ENCODE measurements at places on chromosomes 7 and 10.

GRCh38 chr10:119737039-119737663 is 11.3 kb downstream of the INPP5F start:
- DNase-seq = no peak

DNA sequence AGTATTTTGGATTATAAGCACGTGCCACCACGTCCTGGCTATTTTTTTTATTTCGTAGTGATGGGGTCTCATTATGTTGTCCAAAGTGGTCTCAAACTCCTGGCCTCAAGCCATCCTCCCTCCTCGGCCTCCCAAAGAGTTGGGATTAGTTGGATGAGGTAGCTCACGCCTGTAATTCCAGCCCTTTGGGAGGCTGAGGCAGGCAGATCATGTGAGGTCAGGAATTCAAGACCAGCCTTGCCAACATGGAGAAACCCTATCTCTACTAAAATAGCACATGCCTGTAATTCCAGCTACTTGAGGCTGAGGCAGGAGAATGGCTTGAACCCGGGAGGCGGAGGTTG is 21.8 kb upstream of the YWHAG start:
- DNase-seq = no peak

- DNase-seq = no peak
Observed at GRCh38 chr10:132537684-132538001, at the start of gene INPP5A. TSS of gene INPP5A (plus strand) at chr10:132537787. CDS start at chr10:132538097, 310 bp downstream.

DNA sequence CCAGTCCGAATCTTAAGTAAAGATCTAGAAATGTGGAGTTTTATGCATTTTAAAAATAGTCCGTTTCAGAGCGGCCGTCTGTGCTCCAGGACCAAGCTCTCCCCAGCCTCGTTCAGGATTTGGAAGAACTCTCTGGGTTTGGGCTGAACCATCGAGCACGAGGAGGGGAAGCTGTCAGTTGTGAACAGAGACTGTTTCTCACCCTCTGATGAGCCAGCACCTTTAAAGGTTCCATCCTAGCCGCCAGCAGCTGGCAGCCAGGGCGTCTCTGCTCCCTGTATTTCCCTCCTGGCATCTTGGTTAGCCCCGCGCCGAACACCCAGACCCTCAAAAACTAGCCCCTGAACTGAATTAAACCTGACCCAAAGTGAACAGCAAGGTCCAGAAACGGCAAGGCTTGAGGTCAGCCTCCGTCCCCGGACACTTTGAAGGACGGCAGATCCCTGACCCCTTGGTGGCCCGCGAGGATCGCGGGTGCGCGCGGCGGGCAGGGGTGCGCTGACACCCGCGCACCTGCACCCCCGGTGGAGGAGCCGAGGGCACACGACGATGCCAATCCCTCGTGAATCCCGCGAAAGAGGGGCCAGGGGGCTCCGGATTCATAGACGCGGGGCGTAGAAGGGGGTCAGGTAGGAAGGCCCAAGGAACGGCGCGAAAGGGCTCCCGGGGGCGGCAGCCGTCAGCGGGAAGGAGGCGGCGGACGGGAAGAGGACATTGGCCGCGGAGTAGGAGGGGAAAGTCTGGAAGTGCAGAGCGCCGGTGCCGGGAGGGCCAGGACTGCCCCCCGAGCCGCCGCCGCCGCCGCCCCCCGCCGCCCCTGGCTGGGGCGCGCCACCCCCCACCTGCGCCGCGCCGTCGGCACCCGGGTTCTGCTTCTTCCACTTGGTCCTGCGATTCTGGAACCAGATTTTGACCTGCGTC is 2.7 kb downstream of the NKX1-2 start:
- DNase-seq = no peak

DNA sequence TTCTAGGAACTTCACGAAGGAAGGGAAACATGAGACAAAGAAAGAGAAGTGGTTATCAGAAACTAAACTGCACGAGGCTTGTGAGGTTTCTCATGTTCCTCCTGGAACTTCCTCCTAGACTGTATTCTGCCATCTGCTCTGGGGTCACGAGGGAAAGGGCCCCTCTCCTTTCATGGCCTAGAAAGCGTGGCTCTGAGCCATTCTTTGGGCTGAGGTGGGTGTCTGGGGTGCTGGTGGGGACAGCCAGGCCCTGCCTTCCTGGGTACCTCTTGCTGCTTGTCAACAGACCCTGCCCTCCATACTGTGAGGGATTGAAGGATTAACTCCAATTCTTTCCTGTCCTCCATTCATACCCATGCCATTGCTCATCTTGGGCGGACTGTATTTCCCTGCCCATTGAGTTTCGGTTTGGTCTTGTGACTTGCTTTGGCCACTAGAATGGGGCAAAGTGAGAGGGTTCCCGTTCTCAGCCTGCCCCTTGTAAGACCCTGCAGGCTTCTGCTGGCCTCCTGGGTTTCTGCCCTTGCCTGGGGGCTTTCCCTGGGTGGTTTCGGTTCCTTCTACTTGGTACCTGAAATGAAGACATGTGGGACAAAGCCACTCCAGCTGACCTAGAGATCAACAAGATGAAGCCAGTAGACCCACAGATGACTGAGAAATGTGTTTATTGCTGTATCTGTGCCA is 14.9 kb upstream of the GIMAP8 start:
- no peak for DNase-seq

DNA sequence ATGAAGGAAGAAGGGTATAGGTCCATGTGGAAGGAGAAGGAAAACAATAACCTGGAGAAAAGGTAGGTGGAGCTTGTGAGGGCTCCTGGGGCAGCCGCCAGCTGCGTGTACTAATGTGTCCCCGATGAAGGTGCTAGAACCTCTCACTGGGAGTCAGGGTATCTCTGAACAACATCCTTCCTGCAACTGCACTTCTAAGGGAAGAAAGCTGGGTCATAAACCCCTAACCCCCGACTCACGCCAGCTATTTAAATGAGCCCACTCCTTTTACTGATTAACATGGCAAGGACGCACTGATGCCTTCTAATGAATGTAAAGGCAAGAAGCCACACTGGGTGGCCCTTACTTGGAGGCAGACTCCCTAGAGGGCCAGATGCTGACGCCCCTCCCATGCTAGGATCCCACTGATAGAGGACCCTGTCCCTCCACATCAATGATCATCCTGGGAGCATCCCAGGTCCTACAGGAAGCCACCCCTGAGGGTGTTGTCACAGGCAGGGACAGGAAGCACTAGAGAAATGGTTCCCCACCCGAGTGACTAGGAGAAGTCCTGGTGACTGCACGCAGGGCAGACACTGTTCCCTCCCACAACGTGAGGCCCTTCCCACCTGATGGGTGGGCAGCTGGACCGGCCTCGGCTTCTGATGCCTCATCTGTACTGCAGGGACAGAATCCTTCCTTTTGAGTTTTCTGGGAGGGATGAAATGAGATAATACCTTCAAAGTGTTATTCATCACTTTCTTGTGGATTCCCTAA is 20.4 kb downstream of the JCAD start:
- no peak for DNase-seq

- no peak for DNase-seq
Observed at GRCh38 chr10:54501929-54502328, 299.1 kb downstream of the PCDH15 start.

DNA sequence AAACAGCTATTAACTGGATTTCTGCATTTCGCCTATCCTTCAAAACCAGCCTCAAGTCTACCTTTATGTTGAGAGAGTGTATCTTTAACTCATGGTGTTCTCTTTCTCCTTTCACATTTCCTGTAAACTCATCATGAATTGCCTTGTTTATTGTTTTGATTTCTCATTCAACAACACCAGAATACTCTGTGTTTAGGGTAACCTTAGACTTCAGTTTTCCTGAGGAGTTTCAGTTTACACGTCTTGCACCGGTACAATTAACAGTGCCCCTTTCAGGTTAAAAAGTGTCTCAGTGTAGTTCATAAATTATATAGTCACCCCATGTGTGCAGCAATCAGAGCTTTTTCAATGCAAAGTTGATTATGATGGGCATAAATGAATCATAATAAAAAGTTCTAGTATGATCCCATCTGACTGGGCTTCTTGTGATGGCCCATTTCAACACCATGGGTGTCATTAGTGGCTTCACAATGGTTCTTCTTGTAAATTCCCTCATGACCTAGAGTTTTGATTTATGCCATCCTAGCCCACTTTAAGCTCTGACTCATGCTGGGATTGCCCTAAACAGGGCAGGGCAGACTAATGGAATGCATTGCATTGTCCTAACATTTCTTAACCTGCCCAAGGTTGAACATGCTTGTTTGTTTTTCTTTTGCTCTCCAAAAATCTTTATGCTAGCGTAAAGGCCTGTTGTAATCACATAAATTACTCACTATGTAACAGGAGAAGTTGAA is 22.0 kb downstream of the ITGB8 start:
- no peak for DNase-seq

GRCh38 chr10:86311190-86311589 is 55.4 kb downstream of the GRID1 start:
- DNase-seq = no peak

DNA sequence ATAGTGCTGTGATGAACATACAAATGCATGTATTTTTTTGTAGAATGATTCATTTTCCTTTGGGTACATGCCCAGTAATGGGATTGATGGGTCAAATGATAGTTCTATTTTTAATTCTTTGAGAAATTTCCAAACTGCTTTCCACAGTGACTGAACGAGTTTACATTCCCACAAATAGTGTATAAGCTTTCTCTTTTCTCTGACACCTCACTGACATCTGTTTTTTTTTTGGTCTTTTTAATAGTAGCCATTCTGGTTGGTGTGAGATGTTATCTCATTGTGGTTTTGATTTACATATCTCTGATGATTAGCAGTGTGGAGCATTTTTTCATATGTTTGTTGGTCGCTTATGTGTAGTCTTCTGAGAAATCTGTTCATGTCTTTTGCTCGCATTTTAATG is 195.0 kb upstream of the AGK start:
- no peak for DNase-seq
